Activated CD8-positive, alpha-beta memory T cell treated with anti-CD3 and anti-CD28 coated beads, Interleukin-2, amount 50 U/mL, for 4 hours (primary cell): ENCODE measurements at places on chromosomes 7 and 10.
A peak's percentile ranks its signal among the peaks of the same experiment; 100 is the strongest.

DNA sequence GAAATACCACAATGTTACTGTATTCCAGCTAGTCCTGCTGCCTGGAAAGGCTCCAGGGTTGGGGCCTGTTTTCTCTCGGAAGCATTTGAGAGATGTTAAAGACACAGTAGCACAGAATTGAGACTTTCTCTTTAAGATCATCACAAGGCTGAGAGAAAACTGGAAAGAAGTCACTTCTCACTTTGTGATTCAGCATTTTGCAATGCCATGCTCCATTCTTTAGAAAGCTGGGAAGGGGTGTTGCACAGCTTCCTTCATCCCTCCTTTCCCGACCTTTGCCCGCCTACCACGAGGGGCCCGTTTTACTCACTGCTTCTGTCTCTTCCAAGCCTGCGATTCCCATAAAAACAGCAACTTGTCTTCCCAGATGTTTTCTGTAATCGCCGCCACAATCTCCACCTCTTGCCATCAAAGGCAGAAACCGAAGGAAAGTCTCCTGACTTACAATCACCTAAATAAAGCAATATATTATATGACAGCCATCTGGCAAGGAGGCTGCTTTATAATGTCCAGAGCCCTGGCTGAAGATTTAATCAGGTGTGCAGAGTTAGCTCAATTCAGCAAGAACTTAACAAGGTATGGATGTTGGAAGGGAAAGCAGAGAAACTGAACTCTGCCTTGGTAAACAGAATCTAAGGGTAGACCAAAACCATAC, 18.9 kb downstream of the NOD1 start:
- no peak for DNase-seq

- no peak for DNase-seq
Observed at GRCh38 chr10:11186374-11186773, 168.7 kb downstream of the CELF2 start.

- DNase-seq: no peak
Observed at GRCh38 chr10:16184906-16185305, 251.9 kb upstream of the PTER start.

GRCh38 chr10:29430101-29430500, 141.2 kb downstream of the LYZL1 start:
- DNase-seq: no peak

- DNase-seq: no peak
Observed at GRCh38 chr10:132140167-132140925, 46.4 kb upstream of the DPYSL4 start.

- DNase-seq: no peak
Observed at GRCh38 chr7:31114593-31115343, 62.7 kb downstream of the ADCYAP1R1 start.

- no peak for DNase-seq
Observed at GRCh38 chr7:130350945-130351790, 6.6 kb downstream of the CPA5 start.

- DNase-seq: peak; percentile 47
Observed at GRCh38 chr10:132306864-132307751, 642 bp downstream of the STK32C start.

DNA sequence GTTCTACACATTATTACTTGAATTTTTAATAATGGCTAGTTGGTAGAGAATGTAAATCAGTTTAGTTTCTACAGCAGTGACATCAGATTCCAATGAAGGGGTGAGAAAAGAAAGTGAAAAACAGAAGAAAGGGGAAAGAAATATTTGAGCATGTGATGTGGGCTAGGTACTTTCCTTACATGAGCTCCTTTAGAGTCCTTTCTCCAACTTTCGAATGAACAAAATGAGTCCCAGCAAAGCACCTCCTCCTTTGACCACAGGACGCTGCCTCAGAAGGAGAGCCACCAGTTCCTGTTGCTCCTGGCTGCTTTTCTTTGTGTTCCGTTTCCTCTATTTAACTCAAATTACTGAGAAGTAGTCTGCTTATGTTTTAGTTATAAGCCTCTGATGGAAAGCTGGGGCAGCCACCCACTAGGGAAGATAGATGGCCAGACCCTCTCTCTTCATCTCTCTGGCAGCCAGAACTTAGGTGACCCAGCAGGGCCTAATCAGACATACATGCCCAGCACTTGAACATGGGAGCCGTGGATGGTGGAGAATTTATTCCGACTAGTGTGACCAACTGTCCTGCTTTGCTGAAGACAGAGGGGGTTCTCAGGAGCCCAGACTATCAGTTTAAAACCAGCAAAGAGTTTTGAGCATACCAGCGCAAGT, 82.4 kb upstream of the NME8 start:
- DNase-seq: no peak

GRCh38 chr7:138014686-138015085, 12.8 kb upstream of the CREB3L2 start:
- DNase-seq: no peak

- DNase-seq: peak; percentile 13
Observed at GRCh38 chr10:46547541-46548497, 8.6 kb downstream of the GPRIN2 start.

DNA sequence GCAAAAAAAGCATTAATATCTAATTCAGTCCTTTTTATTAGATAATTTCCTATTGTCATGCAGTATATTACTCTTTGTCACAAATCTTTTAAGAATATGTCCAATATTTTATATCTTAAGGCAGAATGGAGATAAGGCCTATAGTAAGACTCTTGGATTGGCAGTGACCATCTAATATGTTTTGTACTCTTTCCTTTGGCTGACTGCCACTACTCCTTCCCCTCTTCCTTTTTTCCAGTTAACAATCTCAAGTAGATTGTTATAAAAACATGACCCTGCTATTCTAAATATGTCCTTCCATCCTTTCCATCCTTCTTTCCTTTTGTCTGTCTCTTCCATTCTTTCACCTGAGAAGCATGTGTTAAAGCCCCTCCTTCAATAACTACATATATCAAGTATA, 92.8 kb upstream of the TMEM168 start:
- DNase-seq: no peak

- DNase-seq: no peak
Observed at GRCh38 chr7:69062020-69062765, 536.1 kb upstream of the AUTS2 start.

- no peak for DNase-seq
Observed at GRCh38 chr10:49661140-49661856, 18.2 kb upstream of the C10orf53 start.

DNA sequence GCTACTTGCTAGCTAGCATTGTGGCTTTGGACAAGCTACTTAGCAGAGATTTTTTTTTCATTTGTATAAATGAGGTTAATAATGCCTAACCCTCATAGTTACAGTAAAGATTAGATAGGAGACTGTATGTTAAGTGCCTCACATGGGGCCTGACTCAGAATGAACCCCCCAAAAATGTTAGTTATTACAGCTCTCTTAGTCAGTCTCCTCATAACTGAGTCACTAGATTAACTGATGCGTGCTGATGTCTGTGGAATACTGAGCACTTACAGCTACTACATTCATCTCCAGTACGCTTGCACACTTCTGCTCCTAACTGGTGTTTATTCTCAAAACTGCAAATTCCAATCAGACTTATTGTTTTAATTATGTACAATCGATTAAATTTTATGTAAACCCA, 315.3 kb downstream of the SNX13 start:
- DNase-seq: no peak
